ENCODE measurements at places on chromosomes 5 and 9.

DNA sequence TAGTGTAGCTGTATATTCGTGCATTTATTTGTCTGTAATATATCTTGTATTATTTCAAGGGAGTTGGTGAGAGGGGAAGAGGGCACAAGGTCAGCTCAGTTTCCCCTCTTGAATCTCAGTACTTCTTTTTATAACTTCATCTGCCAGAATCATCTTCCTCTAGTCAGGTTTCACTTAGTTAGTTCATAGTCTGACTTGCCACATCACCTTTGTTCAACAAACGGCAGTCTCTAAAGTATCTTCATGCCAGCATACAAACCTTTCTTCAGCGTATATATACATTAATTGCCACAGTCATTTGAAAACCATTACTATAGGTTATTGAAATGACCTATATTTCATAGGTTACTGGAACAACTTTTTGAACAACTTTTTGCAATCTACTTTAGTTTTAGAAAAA is 1.6 kb downstream of the ECM2 start:
- DNase-seq = no peak

- peak; percentile 61 for DNase-seq
Observed at GRCh38 chr5:177491429-177491945, 5.9 kb downstream of the PDLIM7 start.

DNA sequence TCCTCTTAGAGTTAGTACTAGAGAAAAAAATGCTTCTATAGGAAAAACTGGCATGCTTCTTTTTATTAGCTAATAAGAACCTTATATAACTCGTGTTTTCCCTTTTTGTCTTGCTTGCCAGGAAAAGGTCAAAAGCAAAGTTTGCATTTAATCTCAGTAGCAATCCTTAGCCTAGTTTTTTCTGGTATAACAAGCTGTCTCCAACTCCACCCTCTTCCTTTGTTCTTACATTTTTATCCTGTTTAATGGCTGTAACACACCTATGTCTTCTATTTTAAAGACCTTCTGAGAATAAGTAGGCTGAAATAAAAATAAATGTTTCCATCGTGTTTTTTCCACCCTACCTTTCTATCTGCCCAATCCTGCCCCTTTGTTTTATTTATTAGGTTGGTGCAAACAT is 158.3 kb downstream of the SNCAIP start:
- no peak for DNase-seq

DNA sequence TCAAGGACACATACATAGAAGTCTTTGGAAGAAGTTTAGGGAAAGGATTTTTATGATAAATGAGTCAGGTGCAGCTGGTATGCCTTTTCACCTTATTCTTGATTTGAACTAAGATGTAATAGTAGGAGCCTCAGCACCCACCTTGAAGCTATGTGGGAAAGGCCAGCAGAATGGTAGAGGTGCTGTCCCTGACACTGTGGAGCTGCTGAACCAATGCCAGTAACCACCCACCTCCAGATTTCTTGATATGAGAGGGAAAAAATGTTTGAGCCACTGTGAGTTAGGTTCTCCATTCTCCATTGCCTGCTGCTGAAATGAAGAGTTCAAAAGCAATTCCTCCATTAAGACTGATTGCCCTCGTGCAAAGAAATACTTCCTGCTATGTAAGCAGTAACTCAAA is 12.2 kb upstream of the HMGCR start:
- no peak for DNase-seq

DNA sequence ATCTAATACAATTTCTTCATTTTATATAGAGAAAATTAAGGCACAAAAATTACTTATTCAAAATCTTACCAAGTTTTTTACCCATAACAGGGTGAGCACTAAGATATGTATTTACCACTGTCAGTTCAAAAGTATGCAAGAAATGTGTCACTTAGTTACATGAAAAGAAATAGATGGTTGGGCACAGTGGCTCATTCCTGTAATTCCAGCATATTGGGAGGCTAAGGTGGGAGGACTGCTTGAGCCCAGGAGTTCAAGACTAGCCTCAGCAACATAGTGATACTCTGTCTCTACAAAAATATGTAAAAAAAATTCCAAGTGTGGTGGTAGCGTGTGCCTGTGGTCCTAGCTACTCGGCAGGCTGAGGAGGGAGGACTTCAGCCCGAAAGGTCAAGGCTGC is 19.4 kb downstream of the YIPF5 start:
- DNase-seq = peak; percentile 46

DNA sequence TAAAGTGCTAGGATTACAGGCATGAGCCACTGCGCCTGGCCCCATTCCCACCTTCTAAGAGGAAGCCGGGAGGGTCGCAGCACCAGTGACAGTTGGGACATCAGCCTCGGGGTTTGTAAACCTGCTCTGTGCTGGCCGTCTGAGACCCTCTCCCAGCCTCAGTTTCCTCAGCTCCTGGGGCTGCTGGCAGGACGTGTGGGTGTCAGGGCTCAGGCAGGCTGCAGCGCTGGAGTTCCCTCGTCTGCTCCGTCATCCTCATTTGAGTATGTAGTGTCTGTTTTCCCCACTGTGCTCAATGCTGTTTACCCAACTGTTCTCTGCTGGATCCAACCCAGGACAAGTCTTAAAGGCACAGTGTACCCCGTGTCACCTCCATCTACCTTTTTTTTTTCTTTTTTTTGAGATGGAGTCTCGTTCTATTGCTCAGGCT is 2.0 kb upstream of the NINJ1 start:
- no peak for DNase-seq

DNA sequence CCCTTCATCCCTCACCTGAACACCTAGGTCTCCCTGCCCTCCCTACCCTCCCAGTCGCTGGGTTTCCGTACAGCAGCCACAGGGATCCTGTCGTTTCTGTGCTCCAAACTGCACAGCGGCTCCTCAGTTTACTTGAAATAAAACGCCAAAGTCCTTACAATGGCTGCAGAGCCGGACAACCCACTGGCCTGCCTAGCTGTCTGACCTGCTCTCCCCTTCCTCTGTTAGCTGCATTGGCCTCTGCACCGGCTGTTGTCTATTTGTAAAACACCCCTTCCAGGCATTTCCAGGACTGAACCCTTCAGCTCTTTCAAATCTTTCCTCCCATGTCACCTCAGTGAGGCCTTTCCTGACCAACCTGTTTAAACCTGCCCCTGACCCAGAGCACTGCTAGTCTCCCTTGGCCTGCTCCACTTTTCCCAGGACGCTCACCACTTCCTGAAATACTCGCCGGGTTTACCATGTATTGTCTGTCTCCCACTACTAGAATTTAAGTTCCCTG is 9.1 kb upstream of the MGAT1 start:
- peak; percentile 56 for DNase-seq

DNA sequence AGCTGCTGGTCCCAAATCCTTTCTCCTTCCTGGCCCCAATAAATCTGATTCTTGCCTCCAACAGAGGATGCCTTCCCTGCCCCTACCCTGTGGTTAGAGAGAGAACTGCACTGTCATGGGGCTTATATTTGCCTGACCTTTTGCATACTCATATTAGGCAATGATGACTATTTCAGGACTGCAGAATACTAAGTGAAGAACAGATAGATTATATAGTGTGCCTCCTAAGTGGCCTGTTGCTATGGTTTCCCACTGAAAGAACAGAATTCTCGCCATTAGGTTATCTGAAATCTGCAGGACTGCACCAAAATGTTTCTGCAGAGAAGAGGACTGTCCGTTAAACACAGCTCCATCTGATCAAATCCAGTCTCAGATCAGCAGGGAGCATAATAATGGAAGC is 87.3 kb upstream of the CCNG1 start:
- no peak for DNase-seq

DNA sequence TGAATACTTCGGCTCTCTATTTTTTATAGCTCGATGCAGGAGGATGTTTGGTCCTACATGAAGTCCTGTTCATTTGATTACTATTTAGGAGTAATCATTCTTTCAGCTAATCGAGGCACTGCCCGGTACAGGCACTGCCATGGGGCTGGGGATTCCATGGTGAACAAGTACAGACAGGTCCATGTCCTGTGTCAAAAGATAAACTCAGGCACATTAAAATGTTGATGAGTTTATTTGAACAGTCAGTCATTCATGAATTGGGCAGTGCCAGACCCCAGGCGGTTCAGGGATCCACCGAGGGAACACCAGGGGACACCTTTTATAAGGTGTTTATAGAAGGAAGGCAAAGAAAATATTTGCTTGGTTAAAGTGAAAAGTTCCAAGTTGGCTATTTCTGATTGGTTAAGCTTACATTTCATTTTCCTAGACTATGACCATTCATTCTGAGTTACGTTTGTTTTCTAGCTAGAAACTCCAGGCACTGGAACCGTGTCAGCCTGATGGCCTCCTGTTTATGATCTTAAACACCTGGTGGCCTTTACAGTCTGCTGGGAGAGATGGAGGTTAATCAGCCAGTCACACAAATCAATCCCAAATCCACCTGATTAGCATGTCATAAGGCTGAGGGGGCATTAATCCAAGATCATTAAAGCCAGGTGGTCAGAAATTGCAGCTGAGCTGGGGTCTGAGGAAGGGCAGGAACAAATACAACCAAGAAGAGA is 47.0 kb upstream of the TDRD7 start:
- no peak for DNase-seq

DNA sequence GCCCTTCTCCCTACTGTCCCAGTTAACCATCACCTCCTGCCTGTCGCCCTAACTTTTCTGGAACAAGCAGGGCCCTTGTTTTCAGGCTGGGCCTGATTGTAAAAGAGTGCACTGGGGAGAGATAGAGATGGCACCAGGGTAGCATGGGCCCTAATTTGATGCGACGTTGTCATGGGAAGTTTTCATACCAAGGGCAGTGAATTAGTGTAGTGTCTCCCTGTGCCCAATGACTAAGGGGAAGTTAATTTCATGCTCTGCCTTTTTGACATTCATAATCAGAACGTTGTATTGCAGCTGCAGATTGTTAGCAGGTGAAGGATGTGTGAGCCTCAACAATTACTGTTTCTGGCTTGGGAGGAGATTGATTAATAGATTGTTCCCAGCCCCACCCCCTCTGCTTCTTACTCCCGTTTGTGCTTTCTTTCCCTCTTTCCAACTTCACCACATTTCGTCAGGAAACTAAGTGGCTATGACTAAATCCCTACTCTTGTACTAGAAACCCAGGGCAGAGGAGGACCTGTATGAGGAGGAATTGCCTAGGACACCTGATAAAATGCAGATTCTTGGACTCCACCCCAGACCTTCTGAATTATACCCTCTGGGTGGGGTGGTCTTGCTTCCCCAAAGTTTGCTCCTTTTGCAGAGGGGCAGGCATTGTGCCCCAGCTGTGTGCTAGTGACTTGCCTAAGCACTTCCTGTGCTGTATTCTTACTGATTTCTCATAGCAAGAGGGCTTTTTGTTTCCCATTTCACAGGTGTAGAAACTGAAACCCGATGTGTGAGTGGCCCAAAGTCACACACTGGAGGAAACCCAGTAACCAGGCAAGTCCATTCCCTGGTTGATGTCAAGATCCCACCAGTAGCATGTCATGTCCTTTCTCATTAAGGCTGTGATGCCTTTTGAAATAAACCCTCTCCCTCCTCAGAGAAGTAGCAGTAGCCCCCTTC is 56.3 kb downstream of the DAB2IP start:
- DNase-seq = no peak

- DNase-seq = no peak
Observed at GRCh38 chr9:6987381-6987780, 229.6 kb downstream of the KDM4C start.

DNA sequence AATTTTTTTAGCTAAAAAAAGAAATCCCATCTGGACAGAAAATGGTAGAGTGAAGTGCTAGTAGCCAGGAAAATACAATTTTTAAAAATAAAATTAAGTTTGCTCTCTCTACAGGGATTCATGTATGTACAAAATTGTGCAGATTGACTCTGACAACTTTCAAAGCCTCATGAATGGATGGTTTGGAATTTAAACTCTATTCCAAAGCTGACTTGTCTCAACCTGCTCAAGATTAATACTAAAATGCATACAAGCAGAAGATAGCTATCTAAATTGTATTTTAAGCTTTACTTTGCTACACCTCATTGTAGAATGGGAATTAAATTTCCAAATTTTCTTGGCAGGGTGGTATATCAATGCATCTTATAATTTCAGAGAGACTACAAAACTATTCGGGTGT is 257.6 kb downstream of the RFX3 start:
- no peak for DNase-seq

DNA sequence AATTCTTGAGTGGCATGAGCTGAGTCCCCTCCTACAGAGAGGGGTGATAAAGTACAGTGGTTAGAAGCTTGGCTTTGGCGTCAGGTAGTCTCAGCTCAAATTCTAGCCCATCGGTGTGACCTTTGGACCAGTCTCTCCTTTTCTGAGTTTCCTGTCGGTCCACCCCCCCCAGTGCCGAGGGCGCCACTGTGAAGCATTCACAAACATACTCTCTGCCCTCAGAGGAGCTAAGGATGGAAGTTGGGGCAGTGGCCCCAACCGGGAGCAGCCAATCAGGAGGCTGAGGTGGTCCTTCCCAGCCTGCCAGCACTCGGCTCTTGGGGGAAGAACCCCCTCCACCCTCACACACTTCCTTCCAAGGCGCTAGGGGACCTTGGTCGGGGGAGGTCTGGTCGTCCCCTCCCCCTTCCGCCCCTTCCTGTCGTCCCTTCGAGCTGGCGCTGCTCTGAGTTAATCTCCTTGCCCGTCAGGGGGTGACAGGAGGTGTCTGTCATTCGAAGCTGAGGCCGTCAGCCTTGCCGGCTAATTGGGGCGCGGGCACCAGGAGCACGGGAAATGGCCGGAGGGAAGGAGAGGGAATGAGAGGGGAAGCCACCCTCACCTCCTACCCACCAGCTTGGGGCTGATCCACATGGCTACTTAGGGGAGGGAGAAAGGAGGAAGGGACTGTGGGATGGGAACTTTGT is 53.0 kb downstream of the CXXC5 start:
- peak; percentile 37 for DNase-seq

DNA sequence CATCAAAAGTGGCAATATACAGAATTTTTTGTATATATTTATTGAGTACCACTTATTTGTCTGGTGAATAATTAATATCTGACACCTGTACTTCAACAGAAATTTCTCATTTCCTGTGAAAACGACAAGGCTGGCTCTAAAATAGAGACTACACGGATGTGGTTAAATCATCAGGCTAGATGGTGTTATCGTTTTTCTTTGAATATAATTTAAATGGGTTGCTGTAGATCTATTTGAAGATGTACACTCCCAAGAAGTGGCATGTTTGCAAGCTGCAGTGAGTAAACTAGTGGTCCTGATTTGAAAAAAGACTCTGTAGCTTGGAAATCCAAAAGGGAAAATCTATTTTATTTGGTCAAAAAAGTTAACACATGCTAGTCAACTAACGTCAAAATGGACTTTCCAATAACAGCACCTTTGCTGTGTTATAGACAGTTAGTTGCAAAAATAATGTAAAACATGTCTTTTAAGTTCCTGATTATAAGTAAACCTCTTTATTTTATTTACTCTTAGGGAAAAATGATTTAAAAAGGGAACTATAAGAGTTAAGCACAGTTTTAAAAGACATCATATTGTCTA is 13.8 kb downstream of the ST8SIA4 start:
- DNase-seq = no peak

- no peak for DNase-seq
Observed at GRCh38 chr5:170220191-170220590, 12.6 kb upstream of the C5orf58 start.

DNA sequence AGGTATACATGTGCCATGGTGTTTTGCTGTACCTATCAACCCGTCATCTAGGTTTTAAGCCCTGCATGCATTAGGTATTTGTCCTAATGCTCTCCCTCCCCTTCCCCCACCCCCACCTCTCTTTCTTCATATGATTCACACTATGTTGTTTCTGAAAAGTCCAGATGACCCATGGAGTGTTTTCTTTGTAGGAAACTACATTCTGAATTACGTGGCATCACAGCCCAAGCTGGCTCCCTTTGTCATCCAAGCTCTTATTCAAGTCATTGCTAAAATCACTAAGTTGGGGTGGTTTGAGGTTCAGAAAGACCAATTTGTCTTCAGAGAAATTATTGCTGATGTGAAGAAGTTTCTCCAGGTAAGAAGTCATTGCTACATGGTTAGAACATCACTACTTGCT is 30.4 kb downstream of the RANBP17 start:
- DNase-seq = no peak

GRCh38 chr5:111748304-111748763 is 8.7 kb downstream of the NREP start:
- DNase-seq = peak; percentile 14

Measured in trophoblast cell (in vitro differentiated cells and primary cell).